ENCODE measurements at places on chromosomes 2 and 18. TPM values are rescaled to one million over a fixed set of nuclear protein-coding genes. Genes with fewer than 3 reads are reported as not detected.

DNA sequence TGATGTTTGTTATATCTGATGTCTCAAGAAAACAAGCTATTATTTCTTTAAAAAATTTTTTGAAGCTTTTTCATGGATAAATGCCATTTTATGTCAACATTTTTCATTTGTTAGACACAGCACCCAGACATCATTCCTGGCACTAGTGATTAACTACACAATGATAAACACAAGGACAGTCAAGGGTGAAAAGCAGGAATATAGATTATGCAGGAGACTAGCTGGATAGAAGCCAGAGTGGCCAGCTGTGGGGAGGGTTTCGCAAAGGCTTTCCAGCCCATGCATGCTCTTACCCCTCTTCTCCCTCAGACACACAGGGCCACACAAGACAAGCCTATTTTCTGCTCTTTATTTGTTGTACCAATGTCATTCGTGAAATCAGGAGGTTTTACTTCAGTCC is 127.1 kb upstream of the TTC39C start:
- DNase-seq: no peak

DNA sequence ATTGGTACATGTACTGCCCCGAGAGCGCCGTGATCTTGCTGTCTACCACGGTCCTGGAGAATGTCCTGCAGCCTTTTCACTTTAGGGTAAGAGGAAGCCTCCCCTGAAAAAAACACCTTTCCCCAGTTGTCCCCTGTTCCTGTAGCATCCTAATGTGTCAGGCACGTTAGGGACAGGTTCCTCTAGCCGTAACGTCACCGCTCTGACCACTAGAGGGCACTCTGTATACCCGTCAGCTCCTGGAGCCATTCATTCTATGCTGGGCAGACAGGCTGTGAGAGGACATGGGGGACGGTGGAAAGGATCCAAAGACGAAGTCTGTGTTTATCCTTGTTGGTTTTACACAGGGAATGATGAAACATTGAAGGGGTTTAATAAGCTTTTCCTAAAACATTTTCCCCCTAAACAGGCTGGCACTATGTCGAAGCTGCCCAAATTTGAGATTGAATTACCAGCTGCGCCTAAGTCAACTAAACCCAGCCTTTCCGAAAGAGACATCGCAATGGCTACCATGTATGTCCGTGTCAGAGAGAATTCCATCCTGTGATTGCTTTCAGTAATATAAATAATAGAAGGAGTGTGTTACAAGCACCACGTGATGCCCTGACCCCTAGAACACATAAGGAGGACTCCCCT is 12.7 kb downstream of the RMC1 start:
- peak; percentile 64 for DNase-seq

The UGT1A3 gene
- total RNA-seq: not detected

The KIF5C gene
- 32.0 TPM for total RNA-seq

DNA sequence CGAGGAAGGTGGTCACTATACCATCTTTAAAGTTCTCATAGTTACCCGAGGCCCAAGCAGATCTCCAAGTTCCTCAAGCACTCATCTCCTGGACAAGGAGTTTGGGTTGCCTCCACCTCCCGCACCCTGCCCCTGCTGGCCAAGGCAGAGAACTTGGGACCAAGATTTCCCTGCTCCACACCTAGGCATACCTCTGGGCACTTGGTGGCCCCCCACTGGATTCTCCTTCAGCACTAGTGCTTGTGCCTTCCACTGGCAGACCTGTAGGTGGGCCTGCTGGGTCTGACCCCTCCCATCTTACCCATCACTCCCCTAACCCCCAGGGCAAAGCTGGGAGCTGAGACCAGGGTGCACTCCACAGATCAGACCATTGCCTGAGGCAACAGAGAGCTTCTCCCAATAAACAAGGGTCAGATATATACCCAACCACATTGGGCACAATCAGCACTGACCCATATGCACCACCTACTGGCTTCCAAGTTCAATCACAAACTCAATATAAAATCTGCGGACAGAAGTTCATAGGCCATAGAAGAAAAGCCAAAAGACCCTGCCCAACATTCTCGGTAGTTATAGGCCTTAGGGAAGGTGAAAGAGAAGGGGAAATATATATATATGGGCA is 244.2 kb downstream of the EXOC6B start:
- DNase-seq: no peak

Data from T-helper 17 cell (primary cell).